ENCODE measurements at places on chromosomes 5 and 9.

DNA sequence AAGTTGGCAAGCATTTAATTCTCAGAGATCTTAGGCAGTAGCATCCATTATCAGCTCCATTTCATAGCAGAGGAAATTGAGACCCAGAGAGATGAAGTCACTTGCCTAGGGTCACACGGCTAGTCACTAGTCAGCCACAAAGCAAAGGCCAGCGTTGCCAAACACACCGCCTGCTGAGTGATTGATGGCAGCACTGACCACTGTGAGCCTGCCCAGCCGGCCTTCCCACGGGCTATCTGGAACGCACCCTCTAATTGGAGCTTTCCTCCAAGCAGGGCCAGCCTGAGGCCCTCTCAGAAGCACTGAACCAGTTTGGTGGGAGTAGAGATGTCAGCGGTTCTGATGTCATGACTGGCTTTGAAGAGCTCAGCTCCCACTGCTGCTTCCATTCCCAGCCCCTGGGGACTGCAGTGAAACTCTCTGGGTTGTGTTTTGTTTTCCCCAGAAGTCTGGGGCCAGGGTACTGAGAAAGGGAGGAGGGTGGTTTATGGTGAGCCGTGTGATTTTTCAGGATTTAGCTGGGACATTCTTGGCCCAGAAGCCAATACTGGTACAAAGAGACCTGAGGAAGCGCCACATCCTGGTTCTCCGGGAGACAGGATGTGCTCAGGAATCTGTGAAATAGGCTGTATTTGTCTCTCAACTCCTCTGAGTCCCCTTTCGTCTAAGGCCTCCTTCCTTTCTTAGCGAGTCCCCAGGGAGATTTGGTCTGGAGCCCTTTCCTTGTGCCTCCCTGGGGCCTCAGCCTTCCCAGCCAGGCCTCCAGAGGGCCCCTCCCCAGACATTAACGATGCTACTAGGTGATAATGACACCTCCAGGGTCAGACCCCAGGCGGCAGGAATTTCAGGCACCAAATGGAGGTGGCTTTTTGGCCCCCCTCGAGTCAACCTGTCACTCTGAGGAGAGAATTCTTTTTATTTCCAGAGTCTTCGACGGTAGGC, 44.5 kb downstream of the SPRY4 start:
- no peak for DNase-seq

DNA sequence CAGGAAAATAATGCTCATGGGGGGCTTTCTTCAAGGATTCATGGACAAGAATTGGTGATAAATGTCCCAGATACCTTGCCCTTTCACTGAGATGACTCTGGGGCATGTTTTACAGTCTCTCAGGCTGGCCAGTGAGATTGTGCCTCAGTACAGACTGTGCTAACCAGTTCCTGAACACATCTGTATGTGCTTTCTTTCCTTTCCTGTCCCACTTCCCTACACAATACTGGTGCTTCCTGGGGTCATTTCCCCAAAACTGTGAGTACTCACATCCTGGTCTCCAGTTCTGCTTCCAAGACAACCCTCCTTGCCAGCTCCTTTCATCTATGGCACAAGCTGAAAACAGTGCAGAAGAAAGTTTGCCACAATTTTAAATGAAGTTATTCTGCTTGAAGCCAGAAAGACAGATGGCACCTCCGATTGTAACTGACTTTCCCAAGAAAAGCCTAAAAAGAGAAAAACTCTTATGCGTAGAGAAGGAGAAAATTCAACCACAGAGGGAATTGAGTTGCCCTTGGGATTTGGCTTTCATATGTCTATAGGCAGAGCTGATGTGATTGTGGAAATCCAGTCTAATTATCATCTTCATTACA, 134.7 kb downstream of the DRD1 start:
- DNase-seq: no peak

GRCh38 chr5:142186857-142187594, 78.4 kb downstream of the NDFIP1 start:
- DNase-seq: no peak

- DNase-seq: no peak
These were observed 15.3 kb upstream of the NDST1 start for GRCh38 chr5:150492621-150493020.

GRCh38 chr9:80649001-80649420, 1040.3 kb downstream of the TLE1 start:
- DNase-seq: no peak

DNA sequence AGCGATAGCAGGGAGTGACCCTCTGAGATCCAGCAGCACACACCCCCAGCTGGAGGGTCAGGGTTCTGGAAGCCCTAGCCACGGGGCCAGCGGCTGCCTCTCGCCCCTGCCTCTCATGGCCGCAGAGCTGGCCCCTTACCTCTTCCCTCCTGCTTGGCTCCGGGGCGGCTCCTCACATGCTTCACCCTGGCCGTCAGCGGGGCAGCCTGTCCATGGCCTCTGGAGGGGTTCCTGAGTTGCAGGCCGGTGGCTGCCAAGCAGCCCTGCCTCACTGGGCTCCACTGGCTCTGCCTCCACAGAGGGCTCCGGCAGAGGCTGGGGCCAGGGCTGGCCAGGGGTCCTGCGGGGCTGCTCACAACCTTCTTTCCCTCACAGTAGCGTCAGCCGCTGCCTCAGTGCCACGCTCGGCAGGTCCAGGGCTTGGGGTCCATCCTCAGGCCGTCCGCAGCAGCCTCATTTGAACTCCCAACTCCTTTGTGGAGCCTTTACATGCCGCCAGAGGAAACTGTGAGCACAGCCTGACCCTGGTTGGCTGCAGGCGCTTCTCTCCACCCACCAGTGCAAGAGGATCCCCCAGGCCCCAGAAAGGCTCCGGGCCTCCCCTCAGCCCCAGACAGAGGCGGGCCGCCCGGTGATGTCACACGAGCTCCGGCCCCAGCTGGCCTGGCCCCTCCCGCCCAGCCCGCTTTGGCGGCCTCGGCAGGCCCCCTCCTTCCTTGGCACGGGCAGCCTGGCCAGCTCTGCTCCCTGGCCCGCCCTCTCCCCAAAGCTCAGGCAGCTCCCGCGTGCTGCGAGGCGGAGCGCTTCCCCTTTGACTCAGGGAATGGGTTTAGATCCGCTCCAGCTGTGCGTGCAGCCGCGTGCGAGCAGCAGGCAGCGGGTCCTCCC, at the start of gene ANGPTL2:
Gene ANGPTL2, minus strand, starts transcription at position 460 of the 888 bp plus-strand sequence. CDS start 13,904 bp downstream, outside the sequence.
- peak; percentile 85 for DNase-seq

GRCh38 chr9:98584059-98584458, 124.7 kb downstream of the GABBR2 start:
- DNase-seq: no peak

DNA sequence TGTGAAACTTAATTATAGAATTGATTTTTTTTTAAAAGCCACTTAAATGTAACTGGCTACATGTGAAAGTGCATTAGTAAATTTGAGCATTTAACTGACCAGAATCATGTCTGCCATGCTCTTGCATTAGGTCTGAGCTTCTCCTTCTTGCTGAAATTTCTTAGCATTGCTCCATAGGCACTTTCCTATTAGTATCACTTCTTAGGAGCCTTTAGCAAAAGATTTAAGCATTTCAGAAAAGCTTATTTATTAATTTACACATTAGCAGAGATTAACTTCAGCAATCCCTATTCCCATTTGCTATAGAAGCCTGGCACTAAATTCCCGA, 211.0 kb downstream of the SNX18 start:
- DNase-seq: no peak

DNA sequence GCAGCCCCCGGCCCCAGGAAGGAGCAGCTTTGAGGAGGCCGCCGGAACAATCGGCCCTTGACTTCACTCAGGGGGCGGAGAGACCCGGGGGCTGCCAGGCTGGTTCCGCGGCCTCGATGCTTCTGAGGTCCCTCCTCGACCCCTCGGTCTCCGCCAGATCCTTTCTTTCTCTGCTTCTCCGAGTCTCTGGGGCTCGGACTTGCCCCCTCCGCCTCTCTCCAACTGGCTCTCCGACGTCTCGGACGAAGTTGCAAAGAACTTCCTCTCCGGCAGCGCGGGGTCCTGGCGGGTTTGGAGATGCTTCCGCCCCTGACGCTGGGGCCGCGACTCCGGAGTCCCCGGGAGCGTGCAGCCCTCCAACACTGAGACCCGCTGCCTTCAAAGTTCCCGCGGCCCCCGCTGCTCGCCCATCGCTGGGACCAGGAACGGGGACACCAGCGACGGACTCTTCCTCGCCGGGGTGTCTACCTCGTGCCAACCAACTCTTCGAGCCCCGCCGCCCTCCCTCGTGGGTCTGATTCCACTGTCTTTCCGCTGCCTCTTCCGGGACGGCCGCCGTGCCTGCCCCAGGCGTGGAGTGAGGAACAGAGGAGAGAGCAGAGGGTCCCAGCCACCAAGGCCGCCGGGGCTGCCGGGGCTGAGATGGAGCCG, 7.0 kb downstream of the PAX5 start:
- DNase-seq: no peak

- no peak for DNase-seq
These were observed 74.8 kb downstream of the GALNT10 start for GRCh38 chr5:154265197-154265773.

GRCh38 chr5:88251048-88251711, 17.5 kb downstream of the TMEM161B start:
- no peak for DNase-seq

DNA sequence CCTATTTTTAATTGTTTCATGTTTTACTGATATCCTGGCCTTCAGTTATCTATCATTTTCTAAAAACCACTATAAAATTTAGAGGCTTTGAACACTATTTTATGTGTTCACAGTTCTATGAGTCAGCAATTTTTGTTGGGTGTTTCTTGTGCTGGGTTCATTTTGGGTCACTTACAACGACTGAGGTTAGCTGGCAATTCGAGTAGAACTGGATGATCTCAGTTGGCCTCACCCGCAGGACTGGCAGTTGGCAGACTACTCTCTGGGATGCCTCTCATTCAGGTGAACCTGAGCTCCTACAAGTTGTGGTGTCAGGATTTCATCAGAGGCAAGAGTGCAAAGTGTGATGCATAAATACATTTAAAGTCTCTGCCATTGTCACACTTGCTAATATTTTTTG, 151.0 kb upstream of the PAPPA start:
- no peak for DNase-seq

GRCh38 chr9:99103901-99104458, 933 bp upstream of the TGFBR1 start:
- peak; percentile 37 for DNase-seq

GRCh38 chr9:17783227-17783626, 204.4 kb downstream of the SH3GL2 start:
- DNase-seq: no peak

DNA sequence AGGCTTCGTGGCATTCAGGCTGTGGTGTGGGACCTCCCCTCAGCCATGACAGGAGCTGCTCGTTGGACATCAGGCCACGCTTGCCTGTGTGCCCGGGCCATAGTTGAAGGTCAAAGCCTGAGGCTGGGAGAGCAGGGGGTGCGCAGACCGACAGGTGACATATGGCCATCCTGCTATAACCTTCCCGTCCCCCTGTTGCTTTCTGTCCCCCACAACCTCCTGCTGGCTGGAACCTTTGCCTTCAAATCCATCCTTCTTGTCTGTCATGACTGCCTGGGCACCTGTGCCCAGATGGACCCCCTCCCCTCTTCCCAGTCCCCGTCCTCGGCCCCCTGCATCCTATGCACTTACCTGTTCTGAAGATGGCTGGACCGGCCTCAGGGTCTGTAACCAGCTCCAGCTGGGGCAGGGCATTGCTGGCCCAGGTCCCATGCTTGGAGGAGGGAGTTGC, 83.2 kb downstream of the WNK2 start:
- DNase-seq: no peak

DNA sequence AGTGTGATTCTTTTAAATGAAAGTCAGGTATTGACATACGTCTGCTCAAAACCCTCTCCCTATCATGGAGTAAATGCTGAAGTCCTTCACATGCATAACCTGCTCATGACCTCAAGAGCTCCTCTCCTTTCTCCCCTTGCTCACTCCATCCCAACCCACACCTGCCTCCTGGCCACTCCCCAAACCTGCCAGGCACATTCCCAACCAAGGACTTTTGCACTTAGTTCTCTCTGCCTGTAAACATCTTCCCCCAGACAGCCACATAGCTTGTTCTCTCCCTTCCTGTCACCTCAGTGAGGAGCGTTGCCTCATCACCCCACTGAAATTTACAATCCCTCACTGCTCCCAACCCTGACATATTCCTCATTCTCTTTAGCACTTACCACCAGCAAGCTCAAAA, 8.7 kb downstream of the SETD9 start:
- no peak for DNase-seq

GRCh38 chr5:9653811-9654210, 23.7 kb upstream of the TAS2R1 start:
- no peak for DNase-seq

GRCh38 chr5:67672636-67673035, 476.0 kb upstream of the CD180 start:
- no peak for DNase-seq

- DNase-seq: no peak
These were observed 64.7 kb upstream of the ATG10 start for GRCh38 chr5:81907012-81907635.

GRCh38 chr5:17831279-17831678, 197.0 kb downstream of the TAF11L14 start:
- no peak for DNase-seq

DNA sequence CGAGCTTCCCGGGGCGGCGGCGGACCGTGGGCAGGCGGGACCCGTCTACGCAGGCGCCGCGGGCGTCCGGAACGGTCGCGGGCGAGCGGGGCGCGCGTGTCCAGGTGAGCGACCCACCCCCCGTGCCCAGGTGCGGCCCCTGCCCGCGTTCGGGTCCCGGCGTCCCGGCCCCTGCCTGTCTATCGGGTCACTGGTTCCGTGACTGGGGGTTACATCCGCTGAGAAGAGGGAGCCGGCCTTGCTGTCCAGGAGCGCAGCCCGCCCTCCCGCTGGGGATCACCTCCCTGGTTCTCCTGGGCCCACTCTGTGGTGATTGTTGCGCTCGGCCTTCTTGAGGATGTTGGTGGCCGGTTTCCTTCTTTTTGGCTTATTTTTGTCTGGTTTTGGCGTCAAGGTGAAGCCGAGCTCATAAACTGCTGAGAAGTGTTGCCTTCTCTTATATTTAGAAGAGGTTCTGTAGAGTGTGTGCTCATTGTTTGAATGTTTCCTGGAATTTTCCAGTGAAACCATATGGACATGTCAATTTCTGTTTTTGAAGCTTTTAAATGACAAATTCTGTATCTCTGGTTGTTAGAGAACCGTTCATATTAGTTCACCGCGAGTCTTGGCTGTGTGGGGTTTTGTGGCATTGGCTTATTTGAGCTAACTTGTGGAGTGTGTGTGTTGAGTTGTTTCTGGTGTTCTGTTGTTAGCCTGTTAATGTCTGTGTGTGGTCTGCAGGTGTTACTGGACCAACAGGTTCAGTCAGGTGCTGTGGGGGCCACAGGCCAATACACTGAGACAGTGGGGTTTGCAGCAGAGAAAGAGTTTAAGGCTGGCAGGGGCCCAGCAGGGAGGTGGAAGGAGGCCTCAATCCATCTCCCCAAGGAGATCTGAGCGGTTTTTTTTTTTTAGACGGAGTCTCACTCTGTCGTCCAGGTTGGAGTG, 621 bp downstream of the CEP72 start:
- no peak for DNase-seq

GRCh38 chr9:12716823-12717600, 23.8 kb downstream of the TYRP1 start:
- DNase-seq: no peak

GRCh38 chr5:141805874-141806595, 72.2 kb downstream of the PCDH1 start:
- no peak for DNase-seq

- no peak for DNase-seq
These were observed 215.7 kb upstream of the OTULINL start for GRCh38 chr5:14365831-14366430.

GRCh38 chr5:11681796-11682195, 222.4 kb downstream of the CTNND2 start:
- no peak for DNase-seq

Measured in amygdala (tissue), 56 donors.